ENCODE measurements at places on chromosomes 2 and 18.

GRCh38 chr18:52343138-52343537 lies 3.1 kb downstream of the DCC start:
- H3K4me1 ChIP-seq: no peaks in the 10 kb centered on the region
- H3K27me3 ChIP-seq: no peaks in the 10 kb centered on the region

DNA sequence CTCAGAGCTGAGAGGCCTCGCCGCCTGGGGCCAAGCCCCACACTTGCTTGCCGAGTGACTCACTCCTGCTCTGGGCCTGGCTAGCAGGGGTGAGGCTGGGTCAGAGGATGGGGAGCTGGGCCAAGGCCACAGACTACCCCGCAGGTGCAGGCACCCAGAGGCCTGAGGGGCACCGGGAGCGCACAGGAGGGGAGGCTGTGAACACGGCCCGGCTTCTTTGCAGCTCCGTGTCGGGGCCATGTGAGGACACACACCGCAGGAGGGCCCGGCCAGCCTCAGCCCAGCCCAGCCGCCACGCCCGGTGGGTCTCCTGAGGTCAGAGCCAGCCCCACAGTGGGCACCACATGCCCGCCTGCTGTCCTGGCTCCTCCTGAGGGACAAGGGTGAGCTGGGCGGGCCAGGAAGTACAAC lies 8.4 kb downstream of the GPC1 start:
- no peaks in the 10 kb centered on the region for H3K27me3 ChIP-seq
- peak; percentile 94 for DNase-seq
- no peak overlapping the region for H3K27ac ChIP-seq

DNA sequence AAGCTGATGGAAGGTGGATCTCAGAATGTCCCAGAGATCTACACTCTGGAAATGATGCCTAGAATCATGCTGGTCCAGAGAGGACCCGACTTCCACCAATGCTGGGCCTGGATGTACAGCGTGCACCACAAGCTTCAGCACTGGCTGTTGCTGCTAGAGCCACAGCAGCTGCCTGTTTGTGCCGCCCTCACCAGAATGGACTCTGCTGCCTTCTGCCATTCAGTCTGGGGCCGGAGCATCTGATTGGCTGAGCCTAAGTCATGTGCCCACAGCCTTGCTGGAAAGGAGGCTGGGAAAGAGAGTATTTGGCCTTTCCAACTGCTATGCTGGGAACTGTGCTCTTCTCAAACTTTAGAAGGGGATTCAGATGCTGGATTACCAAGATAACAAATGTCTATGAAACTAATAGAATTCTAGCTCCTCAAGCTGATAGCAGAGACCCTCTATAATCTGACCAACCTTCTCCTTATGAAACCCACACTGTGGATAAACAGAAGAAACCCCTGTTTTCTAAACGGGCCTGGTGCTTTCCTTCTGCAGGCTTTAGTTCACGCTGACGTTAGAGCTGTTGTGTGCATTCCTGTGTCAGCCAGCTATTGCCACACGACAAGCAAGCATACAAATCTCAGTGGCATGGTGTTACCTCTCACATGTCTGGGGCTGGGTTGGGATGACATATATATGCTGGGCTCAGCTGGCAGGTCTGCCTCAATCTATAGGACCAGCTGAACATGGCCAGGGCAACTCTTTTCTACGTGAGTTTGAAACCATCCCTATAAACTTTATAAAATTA lies 4.1 kb upstream of the LOXHD1 start:
- peaks cover 6% of the 10 kb centered on the region for H3K27me3 ChIP-seq
- no peak for DNase-seq
- H3K27ac ChIP-seq: no peak overlapping the region
- no peaks in the 10 kb centered on the region for H3K4me1 ChIP-seq

DNA sequence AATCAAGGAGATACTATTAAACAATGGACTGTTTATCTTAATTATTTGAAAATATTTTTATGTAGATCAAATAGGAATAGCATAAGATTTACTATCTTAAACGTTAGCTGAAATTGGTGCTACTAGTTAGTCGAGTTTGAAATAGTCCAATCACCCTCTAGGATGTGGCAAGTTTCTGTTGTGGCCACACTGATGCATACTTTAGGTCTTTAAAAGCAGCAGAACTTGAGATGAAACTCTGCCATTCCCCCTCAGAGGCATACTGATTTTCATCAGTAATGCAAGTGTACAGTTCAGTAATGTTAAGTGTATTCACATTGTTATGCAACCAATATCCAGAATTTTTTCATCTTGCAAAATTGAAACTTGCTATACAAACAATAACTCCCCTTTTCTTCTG lies 151.8 kb downstream of the SLC4A10 start:
- no peak overlapping the region for H3K4me3 ChIP-seq
- H3K4me1 ChIP-seq: no peaks in the 10 kb centered on the region
- no peak overlapping the region for H3K27ac ChIP-seq
- no peaks in the 10 kb centered on the region for H3K27me3 ChIP-seq
- H3K36me3 ChIP-seq: no peaks in the 10 kb centered on the region
- DNase-seq: no peak

DNA sequence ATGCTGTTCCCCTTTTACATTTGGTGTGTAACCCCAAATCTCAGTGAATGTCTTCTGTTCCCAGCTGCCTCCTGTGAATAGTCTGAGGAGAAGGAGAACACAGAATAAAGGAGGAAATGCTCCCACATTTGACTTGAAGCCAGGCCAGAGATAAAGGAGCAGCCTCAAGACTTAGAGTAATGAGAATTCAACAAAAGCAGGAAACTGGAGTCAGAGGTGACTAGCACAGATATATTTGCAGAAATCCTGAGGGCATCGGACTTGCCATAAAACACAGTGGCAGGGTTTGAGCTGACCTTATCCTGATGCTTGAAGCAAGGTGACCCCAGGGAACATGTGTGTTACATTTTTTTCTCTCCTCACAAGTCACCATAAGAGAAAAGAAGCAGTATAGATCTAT lies 291.4 kb upstream of the RND3 start:
- H3K4me1 ChIP-seq: no peaks in the 10 kb centered on the region
- no peak overlapping the region for H3K27ac ChIP-seq
- H3K4me3 ChIP-seq: no peak overlapping the region
- no peaks in the 10 kb centered on the region for H3K36me3 ChIP-seq
- DNase-seq: peak; percentile 49
- H3K27me3 ChIP-seq: no peaks in the 10 kb centered on the region

GRCh38 chr2:142918624-142919023 lies 41.2 kb downstream of the KYNU start:
- H3K36me3 ChIP-seq: no peaks in the 10 kb centered on the region
- H3K4me1 ChIP-seq: no peaks in the 10 kb centered on the region

GRCh38 chr2:225598426-225598825 lies 198.9 kb downstream of the NYAP2 start:
- no peak overlapping the region for H3K27ac ChIP-seq
- DNase-seq: no peak
- peaks cover 4% of the 10 kb centered on the region for H3K4me1 ChIP-seq
- no peaks in the 10 kb centered on the region for H3K27me3 ChIP-seq

DNA sequence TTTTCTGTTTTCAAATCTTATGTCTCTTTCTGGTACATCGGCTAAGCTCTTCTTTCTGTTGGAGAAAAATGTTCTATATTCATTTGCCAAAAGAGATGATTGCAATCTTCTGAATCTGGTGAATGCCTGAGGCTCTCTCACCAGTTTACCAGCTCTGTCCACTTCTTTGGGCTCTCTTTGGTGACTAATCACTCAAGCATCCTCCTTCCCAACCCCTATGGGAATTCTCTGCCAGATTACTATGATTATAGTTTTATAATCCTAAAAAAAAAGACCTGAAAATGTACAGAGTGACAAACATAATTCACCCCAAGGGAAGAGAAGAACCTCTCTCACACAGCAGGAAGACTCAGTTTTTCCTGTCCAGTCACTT lies 187.3 kb downstream of the CAMKMT start:
- H3K4me3 ChIP-seq: peak overlapping the region; percentile 5
- no peaks in the 10 kb centered on the region for H3K27me3 ChIP-seq
- peaks cover 37% of the 10 kb centered on the region for H3K4me1 ChIP-seq
- no peaks in the 10 kb centered on the region for H3K36me3 ChIP-seq
- H3K27ac ChIP-seq: peak overlapping the region; percentile 76
- peak; percentile 19 for DNase-seq

- no peak overlapping the region for H3K27ac ChIP-seq
- H3K27me3 ChIP-seq: peaks cover 62% of the 10 kb centered on the region
- no peak overlapping the region for H3K4me3 ChIP-seq
- DNase-seq: peak; percentile 69
- no peaks in the 10 kb centered on the region for H3K4me1 ChIP-seq
Measured at GRCh38 chr2:118841828-118842461, 5.5 kb downstream of the EN1 start.
